ENCODE measurements at places on chromosomes 4 and X.

- H3K4me3 ChIP-seq, result no peak overlapping the region
- no peak for DNase-seq
- H3K27me3 ChIP-seq, result no peaks in the 10 kb centered on the region
Observed at GRCh38 chrX:15416133-15416993, 32.1 kb upstream of the VEGFD start.

GRCh38 chr4:121459026-121459425 lies 78.2 kb upstream of the QRFPR start:
- no peaks in the 10 kb centered on the region for H3K36me3 ChIP-seq
- peaks cover 7% of the 10 kb centered on the region for H3K27me3 ChIP-seq
- no peak for DNase-seq
- no peak overlapping the region for H3K27ac ChIP-seq

- peaks cover 17% of the 10 kb centered on the region for H3K4me1 ChIP-seq
- no peaks in the 10 kb centered on the region for H3K36me3 ChIP-seq
- peak overlapping the region; percentile 82 for H3K27ac ChIP-seq
- peak overlapping the region; percentile 72 for H3K4me3 ChIP-seq
- no peaks in the 10 kb centered on the region for H3K27me3 ChIP-seq
- DNase-seq, result peak; percentile 23
Observed at GRCh38 chr4:15653864-15654592, 1.1 kb downstream of the FBXL5 start.

DNA sequence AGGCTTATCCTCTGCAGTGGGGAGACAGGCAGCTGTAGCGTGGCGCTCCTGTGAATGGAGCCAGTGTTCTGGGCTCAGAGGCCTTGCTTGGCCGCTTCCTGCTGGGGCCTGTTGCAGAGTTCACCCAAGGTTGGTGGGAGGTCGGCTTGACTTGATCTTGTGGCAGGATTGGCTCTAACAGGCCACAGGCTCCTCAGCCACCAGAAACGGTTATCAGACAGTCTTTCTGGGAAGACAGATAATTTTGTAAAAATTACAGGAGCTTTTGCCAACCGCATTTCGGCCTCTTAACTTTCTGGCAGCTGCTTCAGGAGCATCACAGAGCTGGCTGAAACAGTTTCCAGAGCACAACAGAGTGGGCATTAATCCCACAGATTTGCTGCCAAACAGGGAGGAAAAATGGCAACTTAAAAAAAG lies 66.4 kb downstream of the DIPK2B start:
- no peaks in the 10 kb centered on the region for H3K27me3 ChIP-seq
- H3K27ac ChIP-seq, result no peak overlapping the region
- peak; percentile 2 for DNase-seq
- H3K36me3 ChIP-seq, result no peaks in the 10 kb centered on the region

DNA sequence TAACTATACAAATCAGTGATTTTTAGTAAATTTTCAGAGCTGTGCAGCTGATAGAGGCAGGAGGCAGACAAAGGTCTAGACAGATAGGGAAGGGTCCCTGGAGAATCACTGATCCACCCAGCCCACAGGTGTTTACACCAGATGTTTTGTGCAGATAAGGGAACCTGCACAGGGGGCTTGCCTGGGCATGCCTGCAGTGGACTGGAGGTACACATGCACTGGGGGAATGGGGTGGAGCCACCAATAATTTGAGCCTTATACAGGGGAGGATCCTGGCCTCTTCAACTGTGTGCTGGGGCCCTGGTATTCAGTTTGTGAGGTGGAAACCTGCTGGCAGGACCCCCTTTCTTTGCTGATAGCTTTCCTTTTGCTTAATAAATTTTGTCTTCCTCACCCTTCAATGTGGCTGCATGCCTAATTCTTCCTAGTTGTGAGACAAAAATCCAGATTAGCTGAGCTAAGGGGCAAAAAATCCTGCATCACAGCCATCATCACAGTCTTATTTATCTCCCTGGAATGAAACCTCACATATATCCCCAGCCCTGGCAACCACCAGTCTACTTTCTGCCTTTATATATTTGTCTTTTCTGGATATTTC lies 102.8 kb downstream of the KDM6A start:
- no peak overlapping the region for H3K4me3 ChIP-seq
- no peak overlapping the region for H3K27ac ChIP-seq
- H3K27me3 ChIP-seq, result no peaks in the 10 kb centered on the region

All from large intestine (tissue), 12 donors.